ENCODE measurements at places on chromosomes 7 and 10.

DNA sequence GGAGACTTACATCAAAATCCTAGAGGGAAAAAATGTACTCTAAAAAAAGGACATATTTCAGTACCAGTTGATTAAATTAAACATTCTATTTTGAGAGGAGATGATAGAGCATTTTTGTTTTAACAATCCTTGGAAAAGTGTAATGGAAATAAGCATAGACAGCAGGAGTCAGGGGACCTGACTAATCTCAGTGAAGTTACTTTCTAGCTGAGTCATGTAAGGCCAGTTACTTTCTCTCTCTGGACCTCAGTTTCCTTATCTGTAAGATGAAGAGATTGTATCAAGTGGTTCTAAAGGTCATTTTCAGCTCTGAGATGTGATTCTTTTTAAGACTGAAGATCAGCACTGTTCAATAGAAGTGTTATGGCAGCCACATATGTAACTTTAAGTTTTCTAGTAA is 44.1 kb downstream of the VTI1A start:
- no peak for DNase-seq

DNA sequence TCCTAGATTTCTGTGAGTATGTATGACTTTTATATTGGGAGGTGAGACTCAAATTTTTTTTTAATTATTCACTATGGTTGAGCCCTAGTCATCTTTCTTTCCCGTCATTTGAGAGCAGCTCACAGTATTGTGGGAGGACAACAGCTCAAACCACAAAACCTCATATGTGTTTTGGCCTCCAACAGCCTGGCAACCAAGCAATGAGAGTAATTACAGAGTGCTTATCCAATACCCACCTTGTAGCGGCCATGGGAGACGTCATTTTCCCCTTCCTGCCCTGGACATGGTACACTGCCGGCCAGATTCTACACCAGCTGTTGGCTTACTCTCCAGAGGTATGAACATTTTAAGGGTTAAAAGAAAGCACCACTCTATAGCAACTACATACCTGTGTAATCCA is 49.1 kb downstream of the DOCK4 start:
- DNase-seq, result no peak

DNA sequence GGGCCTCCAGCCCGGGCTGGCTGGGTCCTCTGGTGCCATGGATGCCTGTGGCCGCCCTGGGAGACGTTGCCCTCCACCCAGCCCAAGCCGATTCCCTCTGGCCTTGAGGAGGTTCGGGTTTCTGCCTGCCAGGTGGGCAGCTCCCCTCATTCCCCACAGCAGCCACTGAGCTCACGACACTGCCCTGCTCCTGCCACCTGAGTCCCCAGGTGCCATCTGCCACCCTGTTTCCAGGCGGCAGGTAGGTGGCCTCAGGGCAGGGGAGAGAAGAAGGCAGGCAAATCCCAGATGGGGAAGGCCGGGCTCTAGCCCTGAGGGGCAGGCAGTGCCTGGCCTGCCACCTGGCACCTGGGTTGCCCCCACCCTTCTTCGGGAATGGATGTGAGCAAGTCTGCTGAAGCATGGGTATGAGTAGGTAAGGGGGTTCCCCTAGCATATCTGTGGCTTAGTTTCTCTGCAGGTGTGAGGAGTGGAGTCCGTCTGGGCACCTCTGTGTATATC is 92.2 kb upstream of the PPIF start:
- DNase-seq, result no peak

DNA sequence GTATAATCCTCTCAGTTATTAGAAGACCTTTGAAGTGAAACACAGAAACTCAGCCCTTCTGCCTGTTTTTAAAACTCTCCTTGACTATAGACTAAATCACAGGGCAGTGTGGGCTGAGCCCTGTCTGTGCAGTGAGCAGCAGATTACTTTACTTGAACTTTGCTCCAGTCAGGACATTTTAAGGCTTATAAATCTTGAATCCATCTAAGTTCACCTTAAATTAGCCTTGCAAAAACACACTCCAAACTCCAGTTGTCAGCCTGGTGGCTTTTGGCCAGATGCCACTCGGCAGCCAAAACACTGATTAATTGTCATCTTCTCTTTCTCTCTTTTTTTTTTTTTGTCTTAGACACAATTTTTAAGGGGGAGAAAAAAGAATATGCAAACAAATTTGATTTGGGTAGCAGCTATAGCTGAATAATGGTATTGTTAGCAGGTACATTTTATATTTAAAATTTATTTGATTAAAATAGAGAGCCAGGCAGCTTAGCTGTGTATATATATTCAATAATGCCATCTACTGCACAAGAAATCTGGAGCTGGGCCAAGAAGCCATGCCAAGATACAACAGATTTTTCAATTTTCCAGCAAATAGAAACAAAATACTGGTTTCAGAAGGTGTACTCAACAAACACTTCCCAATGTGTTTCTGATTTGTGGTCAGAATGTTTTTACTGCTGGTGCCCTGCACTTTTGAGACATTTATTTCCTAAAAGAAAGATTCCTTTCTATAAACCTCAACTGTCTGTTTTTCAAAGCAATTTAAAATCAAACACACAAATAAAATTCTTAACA is 247.7 kb downstream of the TFEC start:
- no peak for DNase-seq

DNA sequence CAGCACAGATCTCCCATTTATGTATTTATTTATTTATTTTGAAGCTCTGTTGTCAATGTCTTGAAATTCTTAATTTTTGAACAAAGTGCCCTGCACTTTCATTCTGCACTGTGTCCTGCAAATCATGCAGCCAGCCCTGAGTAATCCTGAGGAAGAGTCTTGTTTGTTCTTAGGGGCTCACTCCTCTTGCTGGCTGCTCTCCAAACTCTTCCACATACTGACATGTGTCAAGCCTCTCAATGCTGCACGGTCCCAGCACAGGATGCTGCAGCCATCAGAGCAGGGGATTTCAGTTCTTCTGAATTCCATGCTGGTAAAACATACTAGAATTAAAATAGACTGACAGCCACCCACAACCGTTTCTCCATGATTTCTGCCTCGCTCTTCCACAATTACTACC is 207.2 kb downstream of the PARD3 start:
- DNase-seq, result no peak

- no peak for DNase-seq
Observed at GRCh38 chr7:12764458-12764891, 77.0 kb downstream of the ARL4A start.

DNA sequence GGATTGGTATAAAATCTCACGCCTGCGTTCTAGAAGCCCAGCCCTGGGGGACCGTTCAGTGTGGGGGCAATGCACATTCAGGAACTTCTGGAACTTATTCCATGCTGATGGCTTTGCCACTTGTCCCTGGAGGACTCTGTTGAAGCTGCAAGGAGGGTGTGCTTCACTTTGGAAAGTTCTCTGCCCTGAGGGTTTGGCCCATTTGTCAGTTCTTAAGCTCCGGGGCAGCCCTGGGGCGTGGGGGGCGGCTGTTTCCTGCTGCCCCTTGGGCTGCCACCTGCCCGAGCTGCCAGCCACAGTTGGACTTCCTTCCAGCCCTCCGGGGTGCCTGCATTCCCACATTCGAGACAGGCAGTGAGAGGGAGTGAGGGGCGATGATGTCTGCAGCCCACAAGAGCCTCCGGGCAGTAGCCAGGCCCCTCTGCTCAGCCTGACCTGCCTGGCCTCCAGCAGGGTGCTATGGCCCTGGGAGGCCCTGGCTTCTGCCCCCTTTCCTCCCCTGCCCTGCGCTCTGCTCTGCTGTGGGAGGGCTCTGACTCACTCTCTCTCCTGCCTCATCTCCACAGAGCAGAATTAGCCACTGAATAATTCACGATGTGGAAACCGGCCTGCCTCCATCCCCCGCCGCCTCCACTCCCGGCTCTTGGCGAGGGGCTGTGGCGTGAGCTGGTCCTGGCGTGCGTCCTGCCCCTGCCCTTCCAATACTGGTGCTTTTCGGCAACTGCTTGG is 1.9 kb downstream of the TTYH3 start:
- DNase-seq, result peak; percentile 56

DNA sequence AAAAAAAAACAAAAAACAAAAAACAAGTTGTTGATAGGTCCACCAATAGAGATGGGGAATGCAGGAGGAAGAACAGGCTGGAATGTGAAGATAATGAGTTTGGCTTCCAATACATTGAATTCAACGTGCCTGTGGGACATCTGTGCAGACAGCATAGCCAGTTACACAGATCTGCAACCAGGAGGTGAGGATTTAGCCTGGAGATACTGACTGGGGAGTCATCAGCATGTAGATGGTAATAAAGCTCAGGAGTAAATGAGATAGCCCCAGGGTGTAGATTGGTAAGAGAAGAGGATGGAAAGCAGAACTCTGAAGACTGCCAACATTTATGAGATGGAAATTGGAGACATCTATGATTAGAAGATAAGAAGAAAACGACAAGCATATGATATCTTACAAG is 4.7 kb upstream of the TRIM8 start:
- no peak for DNase-seq

DNA sequence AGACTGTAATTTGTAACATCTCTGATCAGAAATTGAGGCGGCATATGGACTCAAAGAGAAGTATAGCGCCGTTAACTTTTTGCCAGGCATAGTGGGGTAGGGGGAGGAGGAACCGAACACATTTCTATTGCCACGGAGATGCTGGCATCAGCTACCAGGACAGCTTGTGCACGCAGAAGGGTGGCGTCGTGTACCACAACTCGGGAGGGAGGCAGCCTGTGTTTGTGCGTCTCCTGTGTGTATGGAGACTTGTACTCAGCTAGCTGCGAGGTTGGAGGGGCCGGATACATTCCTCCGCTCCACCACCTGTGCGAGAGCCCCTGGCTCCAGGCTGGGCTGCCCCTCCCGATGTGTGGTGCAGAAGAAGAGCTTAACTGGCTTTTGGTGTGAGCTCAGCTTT is 634.8 kb downstream of the TYW1 start:
- DNase-seq, result no peak

- peak; percentile 16 for DNase-seq
Observed at GRCh38 chr7:36312064-36312914, 77.4 kb upstream of the ANLN start.

DNA sequence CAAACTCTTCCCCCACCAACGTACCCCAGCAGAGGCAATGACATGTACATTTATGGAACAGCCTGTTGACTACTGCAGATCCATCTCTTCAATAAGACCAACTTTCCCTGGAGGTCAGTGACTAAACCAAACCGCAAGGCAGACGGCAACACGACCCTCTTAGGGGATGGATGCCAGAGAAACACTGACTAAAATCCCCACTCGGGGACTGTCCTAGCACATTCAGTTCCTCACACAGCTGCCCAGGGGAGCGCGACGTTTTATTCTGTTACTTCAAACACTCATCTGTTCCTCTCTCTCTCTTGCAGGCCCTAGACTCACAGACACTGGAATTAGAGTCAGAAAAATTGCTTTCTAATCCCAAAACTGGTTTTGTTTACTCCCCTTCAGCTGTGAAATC is 146.5 kb upstream of the PRSS1 start:
- DNase-seq, result no peak

- no peak for DNase-seq
Observed at GRCh38 chr10:122486406-122487080, 25.2 kb downstream of the HTRA1 start.

GRCh38 chr7:137469191-137469811 is 125.8 kb upstream of the PTN start:
- no peak for DNase-seq

- DNase-seq, result peak; percentile 57
Observed at GRCh38 chr7:43590862-43591557, 8.1 kb downstream of the STK17A start.

DNA sequence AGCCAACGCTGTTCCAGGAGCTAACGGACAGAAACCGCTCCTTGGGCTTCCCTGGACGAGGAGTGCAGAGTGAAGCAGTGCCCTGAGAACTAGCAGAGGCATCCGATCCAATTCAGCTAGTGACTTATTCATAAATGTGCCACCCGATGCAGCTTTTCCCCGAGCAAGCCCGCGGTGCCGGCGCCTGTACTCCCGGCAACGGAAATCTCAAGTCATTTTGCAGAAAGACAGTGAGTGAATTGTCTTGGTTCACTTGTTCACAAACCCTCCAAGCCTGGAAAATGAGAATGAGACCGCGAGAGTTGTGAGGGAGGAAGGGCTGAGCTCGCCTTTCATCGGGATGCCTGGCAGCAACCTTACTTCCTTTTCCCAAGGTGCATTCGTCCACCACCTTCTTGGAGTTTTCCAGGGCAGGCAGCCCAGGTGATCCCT is 87.5 kb downstream of the COBL start:
- DNase-seq, result no peak

DNA sequence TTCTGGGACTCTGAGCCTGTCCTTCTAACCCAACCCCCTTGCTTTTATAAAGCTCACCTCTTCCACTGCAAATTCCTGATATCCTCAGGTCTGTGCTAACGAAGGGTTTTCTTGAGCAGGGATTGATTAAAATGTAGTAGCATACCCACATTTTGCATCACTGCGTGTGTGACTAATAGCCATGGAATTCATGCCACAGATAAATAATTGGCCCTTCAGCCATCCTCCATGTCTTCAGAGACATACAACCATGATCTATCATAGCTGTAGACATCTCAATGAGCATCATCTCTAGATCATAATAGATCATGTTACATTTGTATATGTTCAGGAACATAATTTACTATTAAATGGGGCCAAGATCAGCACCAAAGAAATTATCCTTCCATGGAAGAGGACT is 990.3 kb downstream of the KCNMA1 start:
- no peak for DNase-seq

GRCh38 chr10:86956848-86957448 is 467 bp downstream of the MMRN2 start:
- DNase-seq, result no peak

DNA sequence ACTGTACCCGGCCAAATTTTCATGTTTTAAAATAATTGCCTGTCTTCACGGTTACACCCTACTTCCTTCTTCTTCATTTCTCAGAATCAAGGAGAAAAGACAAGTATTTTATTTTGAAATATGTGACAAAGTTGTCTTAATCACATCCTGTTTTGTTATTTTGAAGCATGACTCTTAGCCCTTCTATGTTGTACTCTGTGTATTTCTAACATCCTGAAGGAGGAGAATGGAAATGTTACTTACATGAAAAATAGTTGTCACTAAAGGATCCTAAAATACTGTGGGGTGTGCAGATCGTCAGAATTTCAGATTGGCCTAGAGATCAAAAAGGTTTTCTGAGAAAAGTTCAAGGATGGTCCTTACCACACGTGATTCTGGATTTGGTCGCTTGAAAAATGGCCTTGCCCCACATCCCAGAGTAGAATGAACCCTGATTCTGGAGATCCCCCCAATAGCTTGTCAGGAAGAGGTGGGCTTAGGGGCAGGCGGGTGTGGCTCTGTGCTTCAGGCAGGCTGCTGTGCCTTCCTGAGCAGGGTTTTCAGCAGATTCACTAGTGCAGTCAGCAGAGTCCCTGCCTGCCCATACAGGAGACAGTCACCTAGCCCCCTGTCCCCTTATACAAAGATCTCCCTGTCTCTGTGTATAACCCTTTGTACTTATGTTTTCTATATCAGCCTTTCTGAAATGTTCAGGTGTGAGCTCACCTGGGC is 8.6 kb downstream of the UPP1 start:
- DNase-seq, result no peak

DNA sequence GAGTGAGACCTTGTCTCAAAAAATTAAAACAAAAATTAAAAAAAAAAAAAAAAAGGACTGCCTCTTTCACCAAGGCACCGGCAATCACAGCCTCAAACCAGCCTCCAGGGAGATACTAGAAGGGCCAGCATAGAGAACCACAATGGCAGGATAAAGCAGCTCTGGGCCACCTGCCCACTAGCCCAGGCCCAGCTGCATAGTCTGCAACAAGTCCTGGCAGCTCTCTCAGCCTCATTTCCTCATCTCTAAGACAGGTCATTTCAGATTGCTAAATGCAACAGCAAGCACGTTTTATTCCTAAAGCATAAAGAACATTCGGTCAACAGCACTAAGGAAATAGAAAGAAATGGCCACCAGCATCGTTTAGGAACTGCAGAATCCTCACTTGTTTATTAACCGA is 28.8 kb downstream of the XPNPEP1 start:
- DNase-seq, result no peak
